ENCODE measurements at places on chromosomes 4 and X.

DNA sequence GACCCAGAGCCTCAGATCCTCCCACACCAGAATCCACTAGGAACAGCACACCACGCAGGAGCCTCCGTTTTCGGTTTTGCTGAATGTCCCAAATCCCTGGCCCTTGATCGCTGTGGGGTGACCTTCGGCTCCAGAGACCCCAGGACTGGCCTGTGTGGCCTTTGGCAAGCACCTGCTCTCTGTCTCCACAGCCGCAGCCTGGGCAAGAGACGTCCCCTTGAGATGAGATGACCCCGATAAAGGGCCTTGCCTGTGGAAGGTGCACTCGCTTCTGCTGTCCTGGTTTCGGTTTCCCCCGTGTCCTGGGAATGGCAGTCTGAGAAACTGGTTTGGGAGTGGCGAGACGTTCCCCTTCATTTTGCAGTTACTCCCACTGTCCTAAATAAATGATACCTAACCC, 9.6 kb downstream of the PSAPL1 start:
- no peak for DNase-seq

GRCh38 chr4:165378745-165379677, at the start of gene CPE:
TSS of gene CPE (plus strand) at chr4:165379008. CDS start at chr4:165379222, 214 bp downstream.
- peak; percentile 65 for DNase-seq

GRCh38 chrX:53287493-53288138, 6.2 kb upstream of the IQSEC2 start:
- DNase-seq = peak; percentile 25

- DNase-seq = peak; percentile 85
These were observed 56.4 kb upstream of the XIAP start for GRCh38 chrX:123803331-123803983.

DNA sequence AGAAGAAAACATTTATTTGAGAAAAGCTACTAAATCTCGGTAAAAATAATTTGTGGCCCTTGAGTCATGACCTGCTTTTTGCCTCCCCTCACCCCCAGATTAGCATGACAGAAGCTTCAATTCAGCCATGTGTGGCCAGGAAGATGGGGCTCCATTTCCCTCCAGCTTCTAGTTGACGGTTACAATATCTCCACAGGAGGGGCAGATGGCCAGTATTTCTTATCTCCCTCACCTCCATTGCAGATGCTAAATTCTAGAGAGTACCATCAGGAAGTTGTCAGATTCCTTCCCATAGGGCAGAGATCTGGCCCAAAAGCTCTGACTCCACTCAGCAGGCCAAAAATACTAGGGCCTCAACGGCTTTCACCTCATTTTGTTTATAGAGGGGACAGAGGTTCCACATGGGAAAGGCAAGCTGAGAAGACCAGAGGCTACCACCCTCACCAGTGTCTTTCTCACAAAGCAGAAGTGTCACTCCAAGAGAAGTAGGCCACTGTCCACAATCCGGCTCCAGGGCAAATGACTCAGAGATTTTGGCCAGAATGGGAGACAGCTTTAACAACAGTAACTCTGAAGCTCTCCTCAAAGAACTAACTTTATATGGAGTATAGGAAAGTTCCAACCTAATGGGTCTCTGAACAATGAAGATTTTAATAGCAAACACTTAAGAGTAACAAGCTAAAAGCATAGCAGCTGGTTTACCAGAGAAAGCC, 108.3 kb downstream of the TBC1D19 start:
- DNase-seq = no peak

GRCh38 chr4:174215961-174216680, 67.3 kb downstream of the FBXO8 start:
- no peak for DNase-seq

- DNase-seq = no peak
These were observed 325.0 kb downstream of the PCDH7 start for GRCh38 chr4:31045151-31045550.

- DNase-seq = no peak
These were observed 7.1 kb upstream of the FAM149A start for GRCh38 chr4:186097386-186097785.

GRCh38 chr4:46886711-46887110, 22.3 kb downstream of the COX7B2 start:
- no peak for DNase-seq

DNA sequence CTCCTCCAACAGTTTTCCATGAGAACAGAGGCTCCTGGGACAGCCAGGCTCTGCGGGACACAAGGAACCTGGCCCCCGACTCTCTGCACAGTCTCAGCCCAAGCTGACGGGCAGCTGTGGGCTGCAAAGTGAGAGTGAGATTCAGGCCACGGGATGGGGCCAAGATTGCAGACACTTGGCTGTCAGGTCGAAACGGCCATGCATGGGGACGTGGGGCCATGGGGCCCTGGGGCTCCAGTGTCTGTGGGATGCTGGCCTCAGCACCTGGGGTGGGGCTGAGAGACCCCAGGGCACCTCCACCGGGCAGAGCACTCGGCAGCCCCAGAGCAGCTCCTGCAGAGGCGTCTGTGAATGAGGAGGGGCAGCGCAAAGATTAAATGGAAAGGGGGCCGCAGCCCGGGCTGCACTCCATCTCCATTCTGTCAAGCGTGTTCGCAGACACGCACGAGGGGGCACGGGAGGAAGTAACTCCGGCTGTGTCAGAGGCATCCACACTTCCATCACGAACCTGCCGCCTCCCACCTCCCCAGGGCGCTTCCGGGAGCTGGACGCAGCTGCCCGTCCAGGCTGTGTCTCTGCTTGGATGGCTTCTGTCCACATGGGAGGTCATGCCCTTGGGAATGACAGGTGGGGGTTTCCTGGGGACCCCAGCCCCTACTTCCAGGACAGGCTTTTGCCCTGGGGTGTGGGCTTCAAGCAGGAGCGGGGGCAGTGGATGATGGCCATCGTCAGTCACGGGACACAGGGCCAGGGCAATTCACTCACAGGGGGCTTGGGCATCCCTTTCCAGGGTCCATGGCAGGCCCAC, 82.8 kb upstream of the NKX1-1 start:
- no peak for DNase-seq

- no peak for DNase-seq
These were observed 106.3 kb upstream of the CBR4 start for GRCh38 chr4:169116270-169116901.

GRCh38 chr4:48490680-48491513, 845 bp downstream of the ZAR1 start:
- no peak for DNase-seq

DNA sequence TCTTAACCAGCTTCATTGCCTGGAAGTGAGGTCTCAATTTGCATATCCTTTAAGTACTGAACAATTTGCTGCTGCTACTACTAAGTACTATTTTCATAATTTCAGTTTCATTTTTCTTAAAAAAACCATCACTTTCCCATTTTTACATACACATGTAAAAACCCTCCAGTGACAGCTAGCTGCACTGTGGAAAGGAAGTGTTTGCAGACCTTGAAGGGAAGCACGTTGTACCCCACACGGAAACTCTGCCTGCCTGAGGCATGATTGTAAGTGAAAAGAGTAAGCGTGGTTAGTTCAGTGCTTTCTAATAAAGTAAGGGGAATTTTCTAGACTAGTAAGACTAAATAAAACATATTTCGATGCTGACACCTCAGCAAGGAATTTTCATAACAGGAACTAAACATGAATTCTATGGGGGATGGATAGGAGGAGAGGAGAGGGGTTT, 103.6 kb downstream of the RAPGEF2 start:
- DNase-seq = no peak

DNA sequence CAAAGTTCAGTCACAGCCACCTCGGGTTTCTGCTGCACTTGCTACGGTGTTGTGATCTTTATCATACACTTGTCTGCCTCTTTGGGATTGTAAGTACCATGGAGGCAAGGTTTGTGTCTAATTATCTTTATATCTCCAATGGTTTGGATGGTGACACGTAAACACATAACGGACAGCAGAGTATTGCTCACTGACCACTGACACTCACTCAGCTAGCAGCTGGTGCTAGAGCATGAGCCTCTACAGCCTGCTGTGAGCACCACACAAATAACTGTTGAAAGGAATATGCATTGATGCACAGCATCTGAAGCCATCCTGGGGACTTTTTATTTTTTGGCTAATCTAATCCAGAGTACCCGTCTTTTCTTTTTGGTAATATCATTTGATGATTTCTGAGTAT, 156.0 kb downstream of the DCLK2 start:
- no peak for DNase-seq

DNA sequence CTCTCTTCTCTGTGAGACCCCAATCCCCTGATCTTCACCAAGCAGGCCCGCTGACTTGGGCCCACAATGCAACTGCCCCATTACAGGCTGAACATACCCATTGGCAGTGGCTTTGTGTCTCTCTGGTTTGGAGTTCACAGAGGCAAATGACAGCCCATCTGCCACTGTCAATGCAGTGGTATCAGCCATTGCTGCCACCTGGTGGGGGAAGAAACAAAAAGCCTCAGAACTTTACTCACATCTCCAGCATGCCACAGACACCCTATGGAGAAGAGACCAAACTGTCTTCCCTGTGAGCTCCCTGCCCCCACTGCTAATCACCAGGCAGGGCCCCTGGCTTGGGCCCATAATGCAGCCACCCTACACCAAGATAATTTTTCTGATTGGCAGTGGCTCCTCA, 729.3 kb upstream of the ACTRT1 start:
- DNase-seq = no peak

GRCh38 chr4:29459926-29460325, 1260.2 kb upstream of the PCDH7 start:
- no peak for DNase-seq

DNA sequence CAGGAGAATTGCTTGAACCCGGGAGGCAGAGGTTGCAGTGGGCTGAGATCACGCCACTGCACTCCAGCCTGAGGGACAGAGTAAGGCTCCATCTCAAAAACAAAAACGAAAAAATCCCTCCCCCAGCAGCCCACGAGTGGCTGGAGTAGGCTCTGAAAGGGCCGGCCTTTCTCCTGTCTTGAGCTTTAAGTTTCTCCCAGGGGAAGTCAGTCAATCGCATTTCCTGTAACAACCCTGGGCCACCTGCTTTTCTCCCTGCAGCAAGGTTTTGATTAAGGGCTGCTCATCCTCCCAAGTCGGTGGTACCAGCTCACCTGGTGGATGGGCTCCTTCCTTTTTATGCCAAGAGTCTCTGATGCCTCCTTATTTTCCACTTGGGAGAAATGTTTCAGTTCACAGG, 2.0 kb upstream of the NYX start:
- no peak for DNase-seq

DNA sequence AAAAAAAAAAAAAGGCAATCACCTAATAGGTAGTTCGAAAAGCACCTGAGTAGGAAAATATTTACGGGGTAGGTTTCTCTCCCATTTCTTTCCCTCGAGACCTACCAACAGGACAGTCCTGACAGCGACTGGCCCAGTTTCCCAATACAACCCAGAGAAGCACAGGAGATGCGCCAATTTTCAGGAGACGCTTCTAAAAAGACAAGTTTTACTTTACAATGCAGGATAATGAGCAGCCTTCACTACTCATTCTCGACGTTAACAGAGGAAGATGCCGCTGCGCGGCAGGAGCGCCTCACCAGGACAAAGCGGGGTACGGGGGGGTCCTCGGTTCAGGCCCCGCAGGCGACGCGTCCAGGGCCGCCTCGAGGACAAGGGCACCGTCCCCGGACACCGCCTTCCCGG, 708 bp downstream of the BCLAF3 start:
- DNase-seq = no peak

GRCh38 chr4:8326206-8326605, 56.7 kb downstream of the HTRA3 start:
- no peak for DNase-seq

DNA sequence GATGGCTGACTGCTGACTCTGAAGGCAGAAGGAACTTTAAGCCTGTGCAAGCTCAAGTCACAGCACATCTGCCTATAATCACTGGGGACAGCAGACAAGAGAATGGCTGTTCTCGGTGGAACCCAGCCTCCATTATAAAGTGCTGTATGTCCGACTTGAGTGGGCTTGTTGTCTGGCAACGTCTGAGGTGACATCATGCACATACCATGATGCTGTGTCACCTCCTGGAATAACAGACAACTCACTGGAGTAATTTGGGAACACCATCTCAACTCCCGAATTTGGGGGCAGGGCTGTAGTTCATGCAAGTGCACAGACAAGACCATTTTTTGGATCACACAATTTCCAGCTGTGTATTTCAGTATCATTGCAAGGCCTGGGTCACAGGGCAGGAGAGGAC, 59.8 kb upstream of the GPM6B start:
- DNase-seq = no peak

- no peak for DNase-seq
These were observed 11.1 kb downstream of the RASL11B start for GRCh38 chr4:52873191-52873590.

All from DMS79 treated with DMSO at 0.1 percent for 48 hours (cell line).